Forelimb muscle (tissue), 1 donor: ENCODE measurements at places on chromosomes 13 and 19. TPM values are rescaled to one million over a fixed set of nuclear protein-coding genes. Genes with fewer than 3 reads are reported as not detected.

The FCAR gene
- 0.34 TPM for polyA plus RNA-seq

The NCAN gene
- 0.16 TPM for polyA plus RNA-seq

The SOX21 gene
- polyA plus RNA-seq = 0.05 TPM

The C19orf67 gene
- not detected for polyA plus RNA-seq

GRCh38 chr19:21698215-21698614 is 69.2 kb downstream of the ZNF100 start:
- DNase-seq = no peak

DNA sequence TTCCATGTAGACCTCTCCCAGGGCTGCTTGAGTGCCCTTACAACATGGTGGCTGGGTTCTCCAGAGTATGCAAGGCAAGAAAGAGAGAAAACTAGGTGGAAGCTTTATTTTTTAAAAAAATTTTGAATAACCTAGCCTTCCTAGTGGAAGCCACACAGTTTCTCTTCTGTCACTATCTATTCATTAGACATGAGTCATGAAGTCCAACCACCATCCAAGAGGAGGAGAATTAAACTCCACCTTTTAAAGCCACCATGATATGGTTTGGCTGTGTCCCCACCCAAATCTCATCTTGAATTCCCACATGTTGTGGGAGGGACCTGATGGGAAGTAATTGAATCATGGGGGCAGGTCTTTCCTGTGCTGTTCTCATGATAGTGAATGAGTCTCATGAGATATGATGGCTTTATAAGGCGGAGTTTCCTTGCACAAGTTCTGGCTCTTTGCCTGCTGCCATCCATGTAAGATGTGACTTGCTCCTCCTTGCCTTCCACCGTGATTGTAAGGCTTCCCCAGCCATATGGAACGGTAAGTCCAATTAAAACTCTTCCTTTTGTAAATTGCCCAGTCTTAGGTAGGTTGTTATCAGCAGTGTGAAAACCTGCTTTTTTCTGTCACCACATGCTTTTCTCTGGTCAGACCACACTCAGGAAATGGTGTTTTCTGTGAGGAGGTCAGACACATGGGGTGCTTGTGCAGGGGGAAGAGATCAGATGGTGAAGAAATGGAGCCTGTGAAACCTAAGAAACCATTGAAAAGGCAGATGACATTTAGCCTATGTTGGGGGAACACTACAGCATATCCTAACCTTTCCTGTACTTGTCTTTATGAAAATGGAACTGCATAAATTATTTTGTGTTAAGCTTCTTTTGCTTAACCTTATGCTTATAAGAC is 57.7 kb downstream of the ANKRD10 start:
- no peak for DNase-seq

GRCh38 chr19:12938779-12939601 is 581 bp downstream of the CALR start:
- DNase-seq = no peak

DNA sequence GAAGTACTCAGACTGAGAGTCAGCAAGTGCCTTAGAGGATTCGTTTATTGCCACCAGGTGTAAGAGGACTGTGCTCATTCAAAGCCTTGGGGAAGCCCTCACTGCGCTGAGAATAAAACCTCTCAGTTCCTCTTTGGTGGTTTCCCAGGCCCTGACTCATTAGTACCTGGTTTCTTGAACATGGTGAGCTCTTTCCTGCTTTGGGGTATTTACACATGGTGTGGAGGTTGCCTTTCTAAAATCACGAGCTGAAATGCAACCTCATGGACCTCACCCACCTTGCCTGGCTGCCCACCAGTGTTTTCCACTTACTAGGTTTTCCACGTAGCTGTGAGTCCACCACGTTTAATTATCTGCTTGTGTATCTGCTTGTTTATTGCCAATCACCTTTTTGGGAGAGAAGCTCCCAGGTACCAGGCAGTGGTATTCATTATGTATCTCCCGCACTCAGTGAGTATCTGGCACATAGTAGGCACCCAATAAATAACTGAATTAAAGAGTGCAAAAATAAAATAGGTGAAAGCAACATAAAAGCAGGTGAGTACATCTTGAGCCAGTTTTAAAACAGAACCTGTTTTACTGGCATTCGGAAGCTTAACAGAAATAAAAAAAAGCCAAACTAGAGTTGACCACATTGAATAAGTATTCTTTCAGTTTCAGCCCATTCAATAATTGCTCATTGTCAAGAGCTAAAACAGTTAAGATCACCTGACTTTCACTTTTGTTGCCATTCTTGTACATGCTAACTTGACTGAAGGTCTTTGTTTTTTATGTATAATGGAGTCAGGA is 533.0 kb downstream of the MYO16 start:
- no peak for DNase-seq

- no peak for DNase-seq
Measured at GRCh38 chr13:25571237-25571636, 199.5 kb downstream of the ATP8A2 start.

GRCh38 chr13:46165485-46166223 is 16.3 kb downstream of the LCP1 start:
- no peak for DNase-seq

DNA sequence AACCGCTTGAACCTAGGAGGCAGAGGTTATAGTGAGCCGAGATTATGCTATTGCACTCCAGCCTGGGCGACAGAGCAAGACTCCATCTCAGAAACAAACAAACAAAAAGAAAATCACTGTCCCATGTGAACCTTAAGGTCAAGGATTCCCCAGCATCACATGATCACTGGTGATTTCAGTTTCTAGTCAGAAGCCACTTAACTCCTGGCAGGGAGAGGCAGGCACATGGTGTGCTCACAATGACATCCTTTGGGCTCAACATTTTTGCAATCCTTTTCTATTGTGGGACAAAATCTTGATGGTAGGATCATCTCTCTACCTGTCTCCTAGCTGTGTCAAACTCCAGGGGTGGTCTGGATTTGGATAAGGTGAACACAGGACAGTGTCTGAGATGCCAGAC is 12.1 kb downstream of the AKAP8 start:
- no peak for DNase-seq

DNA sequence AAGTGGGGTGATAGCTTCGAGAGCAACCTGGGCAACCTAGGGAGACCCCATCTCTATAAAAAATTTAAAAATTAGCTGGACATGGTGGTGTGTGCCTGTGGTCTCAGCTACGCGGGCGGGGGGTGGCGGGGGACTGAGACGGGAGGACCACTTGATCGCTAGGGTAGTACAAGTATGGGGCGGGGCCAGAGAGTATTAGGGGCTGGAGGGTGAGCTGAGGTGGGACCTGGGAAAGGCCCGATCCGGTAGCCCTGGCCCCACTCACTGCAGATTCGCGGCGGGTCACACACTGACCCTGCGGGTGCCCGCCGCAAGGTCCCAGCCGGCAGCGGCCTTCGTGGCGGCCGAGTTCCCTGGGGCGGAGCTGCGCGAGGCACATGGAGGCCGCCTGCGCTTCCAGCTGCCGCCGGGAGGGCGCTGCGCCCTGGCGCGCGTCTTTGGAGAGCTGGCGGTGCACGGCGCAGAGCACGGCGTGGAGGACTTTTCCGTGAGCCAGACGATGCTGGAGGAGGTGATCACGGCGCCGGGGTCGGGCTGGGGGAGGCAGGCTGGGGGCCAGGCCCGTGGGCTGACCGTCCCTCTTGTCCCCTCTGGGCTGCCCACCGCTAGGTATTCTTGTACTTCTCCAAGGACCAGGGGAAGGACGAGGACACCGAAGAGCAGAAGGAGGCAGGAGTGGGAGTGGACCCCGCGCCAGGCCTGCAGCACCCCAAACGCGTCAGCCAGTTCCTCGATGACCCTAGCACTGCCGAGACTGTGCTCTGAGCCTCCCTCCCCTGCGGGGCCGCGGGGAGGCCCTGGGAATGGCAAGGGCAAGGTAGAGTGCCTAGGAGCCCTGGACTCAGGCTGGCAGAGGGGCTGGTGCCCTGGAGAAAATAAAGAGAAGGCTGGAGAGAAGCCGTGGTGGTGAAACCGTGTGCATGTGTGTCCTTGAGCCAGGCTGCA is 2.0 kb upstream of the ARHGAP45 start:
- DNase-seq = no peak

DNA sequence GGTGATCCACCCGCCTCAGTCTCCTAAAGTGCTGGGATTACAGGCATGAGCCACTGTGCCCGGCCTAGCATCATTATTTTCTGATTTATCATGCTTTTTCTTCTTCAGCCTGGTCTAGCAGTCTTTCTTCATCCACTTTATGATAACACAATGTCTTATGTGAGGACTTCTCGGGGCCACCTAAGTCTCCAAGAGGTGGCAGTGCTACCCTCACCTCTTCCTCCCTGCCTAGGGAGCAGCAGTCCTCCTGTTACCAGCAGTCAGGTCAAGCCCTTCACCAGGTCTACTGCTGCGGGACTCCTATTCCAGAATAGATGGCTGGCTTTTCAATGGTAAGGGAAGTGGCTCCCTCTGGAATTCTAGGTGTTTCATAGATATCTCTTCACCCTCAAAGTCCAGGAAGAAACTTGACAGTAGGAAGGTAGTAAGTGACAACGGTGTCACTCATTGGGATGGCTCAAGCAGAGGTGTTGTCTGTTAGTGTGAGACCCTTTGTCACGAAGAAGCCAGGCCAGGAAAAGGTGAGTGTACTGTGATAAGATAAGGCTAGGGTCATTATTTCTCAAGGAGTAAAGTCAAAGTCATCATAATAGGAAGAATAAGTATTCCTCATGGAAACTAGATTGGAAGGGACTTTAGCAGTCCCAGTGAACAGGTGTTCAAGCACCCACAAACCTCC is 164.0 kb downstream of the KLF5 start:
- DNase-seq = no peak

DNA sequence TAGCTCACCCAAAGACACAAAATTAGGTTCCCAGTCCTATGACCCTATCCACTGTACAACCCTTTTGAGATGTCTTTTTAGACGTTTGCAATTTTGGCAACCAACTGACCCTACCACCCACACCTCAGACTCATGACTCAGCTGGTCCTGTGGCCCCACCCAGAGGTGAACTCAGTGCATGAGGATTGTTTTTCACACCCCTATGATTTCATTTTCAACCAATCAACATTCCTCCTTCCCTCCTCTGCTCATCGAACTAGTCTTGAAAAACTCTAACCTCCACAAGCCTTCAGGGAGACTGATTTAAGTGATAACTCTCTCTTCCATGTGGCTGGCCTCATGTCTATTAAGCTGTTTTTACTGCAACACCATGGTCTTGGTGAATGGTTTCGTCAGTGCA is 350.7 kb downstream of the UQCRFS1 start:
- DNase-seq = no peak

DNA sequence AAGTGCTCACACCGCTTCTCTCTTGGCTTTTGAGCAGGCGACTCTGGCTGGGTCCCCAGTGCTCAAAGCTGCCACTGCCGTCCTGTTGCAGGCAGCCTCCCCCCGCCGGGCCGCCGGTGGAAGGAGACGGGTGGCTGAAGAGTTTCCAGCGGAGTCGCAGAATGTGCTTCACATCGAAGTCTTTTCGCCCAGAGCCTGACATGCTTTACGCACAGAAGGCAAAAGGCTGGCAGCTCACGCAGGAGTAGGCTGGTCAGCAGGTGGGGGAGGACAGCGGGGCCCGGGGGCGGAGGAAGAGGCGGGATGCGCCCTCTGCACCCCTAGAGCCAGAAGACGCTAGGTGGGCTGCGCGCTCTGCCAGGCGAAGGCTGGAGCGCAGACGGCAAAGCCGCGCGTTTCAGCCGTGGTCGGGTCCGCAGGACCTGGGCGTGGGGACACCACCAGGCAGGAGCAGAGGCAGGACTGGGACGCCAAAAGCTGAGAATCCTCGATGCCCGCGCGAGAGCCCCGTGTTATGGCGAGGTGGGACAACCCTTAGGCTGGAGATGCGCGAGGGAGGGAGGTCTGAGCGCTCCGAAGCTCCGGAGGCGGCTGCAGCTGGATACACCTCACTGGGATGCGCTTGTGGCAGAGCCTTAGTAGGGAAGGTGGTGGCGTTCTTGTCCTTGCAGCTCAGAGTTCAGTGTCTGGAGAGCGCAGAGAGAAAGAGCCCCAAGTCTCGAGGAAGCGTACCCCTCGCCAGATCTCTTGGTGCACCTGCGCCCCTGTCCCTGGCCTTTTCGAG is at the start of gene ATXN8OS:
Gene ATXN8OS (plus strand): TSS at position 329 of the 784 bp plus-strand sequence.
- DNase-seq = no peak

DNA sequence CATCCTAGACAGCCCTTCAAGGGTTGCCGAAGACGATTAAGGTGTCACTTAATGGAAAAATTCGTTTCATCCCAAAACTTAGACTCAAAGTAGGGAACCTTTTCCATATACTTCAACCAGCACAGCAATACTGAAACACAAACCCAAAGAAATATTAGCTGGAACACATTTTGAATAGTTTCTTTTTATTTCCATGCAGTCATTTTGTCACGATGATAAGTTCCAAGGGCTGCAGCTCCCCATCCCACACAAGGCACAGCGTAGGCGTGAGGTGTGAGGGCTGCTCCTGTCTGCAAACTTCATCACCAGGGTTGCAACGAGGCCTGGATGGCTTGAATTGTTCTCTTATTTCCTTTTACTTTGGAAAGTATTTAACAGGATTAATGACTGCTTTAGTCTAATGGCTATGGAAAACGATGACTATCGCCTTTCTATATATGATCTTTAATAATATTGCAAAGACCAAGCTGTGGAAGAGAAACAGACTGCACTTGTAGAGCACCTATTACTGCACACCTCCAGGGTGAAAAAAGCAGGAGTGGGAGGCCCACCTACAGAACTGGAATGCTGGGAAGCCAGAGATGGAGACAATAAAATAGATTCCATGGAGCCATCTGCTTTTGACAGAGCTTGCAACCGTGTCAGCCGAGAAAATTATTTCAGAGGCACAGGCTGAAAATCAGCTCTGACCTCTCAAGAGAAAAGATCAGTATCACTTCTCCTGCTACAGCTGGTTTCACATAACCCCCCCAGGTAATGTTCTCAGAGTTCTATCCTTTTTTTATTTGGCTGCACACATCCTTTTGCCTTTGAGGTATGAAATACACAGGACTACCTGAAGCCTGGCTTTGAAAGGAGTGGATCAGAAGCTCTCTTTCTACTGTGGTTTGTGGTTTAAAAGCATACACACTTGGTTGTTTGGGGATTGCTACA is 274.5 kb upstream of the NBEA start:
- no peak for DNase-seq

GRCh38 chr19:38209671-38210457 is 14.2 kb downstream of the DPF1 start:
- peak; percentile 62 for DNase-seq

DNA sequence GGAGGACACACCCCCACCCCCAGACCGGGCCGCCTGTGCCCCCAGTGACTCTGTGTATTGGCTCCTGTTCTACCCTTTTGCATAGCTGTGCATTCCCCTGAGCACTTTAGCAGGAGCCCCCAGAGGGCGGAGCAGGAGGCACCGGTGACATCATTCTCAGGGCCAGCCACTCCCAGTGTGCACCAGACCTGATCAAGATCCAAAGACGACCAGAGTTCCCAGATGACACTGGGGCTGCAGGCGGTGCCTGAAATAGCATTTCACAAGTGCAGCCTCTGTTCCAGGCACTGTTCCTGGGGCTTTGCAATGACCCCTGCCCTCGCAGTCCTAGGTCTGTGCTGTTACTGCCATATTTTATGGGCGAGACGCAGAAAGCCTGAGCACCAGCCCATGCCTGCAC is 14.5 kb upstream of the PTPRS start:
- DNase-seq = no peak

- DNase-seq = no peak
Measured at GRCh38 chr13:26475176-26476110, 82.0 kb upstream of the WASF3 start.

- DNase-seq = no peak
Measured at GRCh38 chr13:79491715-79492114, 10.8 kb downstream of the NDFIP2 start.

- DNase-seq = no peak
Measured at GRCh38 chr13:111304041-111304544, 16.3 kb upstream of the TEX29 start.

- no peak for DNase-seq
Measured at GRCh38 chr19:49491804-49492572, 4.2 kb upstream of the RPS11 start.
